ENCODE measurements at places on chromosomes 4 and X.

- DNase-seq: no peak
Observed at GRCh38 chr4:150007512-150007911, 70.7 kb upstream of the DCLK2 start.

GRCh38 chr4:99763635-99764101, 53.0 kb upstream of the DAPP1 start:
- no peak for DNase-seq

GRCh38 chr4:30952526-30953219, 232.5 kb downstream of the PCDH7 start:
- no peak for DNase-seq

GRCh38 chr4:32172761-32173160, 1452.6 kb downstream of the PCDH7 start:
- DNase-seq: no peak

DNA sequence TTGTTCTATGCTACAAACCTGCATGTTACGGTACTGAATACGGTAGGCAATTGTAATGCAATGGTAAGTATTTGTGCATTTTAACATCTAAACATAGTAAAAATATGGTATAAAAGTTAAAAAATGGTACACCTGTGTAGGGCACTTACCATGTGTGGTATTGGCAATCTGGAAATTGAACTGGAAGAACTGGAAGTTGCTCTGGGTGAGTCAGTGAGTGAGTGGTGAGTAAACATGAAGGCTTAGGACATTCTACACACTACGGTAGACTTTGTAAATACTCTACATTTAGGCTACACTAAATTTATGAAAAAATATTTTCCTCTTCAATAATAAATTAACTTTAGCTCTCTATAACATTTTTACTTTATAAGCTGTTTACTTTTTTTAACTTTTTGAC, 78.9 kb downstream of the RRAGB start:
- DNase-seq: no peak

DNA sequence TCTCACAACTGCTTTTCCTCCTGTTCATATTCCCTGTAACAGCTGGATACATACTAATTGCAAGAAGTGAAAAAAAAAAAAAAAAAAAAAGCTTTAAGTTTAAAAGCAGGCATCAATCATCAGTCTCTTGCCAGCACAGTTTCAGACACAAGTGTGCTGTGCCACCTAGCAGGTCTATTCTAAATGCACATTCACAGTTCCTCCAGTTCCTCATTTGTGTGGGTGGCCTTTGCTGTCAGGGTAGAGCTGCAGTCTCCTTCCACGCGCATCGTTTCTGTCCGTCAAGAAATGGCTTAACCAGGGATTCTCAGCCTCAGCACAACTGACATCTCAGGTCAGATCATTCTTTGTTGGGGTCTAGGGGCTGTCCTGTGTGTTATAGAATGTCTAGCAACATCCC, 61.6 kb downstream of the SCML1 start:
- DNase-seq: no peak

DNA sequence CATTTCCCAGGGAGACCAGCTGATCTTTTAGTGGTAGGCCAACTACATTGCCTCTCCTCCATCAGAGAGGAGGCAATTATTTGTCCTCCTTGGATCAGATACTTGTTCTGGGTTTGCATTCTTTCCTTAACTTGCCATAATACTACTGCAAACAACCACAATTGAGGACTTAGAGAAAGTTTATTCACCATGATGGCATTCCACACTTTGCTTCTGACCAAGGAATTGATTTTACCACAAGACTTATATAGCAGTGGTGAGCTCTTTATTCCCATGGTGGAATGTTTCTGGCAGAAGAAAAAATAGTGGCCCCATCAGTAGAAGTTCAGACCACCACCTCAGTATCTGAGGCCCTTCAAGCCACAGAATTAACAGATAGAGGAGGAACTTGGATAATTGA, 123.9 kb upstream of the PPP3CA start:
- DNase-seq: no peak

GRCh38 chr4:125492957-125493356, 178.2 kb downstream of the FAT4 start:
- no peak for DNase-seq

- no peak for DNase-seq
Observed at GRCh38 chrX:43267652-43268051, 388.4 kb upstream of the MAOA start.

DNA sequence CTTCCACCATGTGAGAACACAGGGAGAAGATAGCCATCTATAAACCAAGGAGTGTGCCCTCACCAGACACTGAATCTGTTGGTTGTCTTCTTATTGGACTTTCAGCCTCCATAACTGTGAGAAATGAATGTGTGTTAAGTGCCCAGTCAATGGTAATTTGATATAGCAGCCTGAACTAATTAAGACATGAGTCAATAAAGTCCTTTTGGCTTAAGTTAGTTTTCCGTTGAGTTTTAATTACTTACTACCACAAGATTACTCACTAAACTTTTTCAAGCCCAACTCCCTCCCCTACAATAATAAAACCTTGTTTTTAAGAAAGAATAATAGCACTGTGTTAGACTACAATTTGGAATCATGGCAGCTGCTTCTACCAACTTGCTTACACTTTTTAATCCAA, 324.2 kb downstream of the PCDH19 start:
- no peak for DNase-seq

All from activated CD8-positive, alpha-beta memory T cell treated with anti-CD3 and anti-CD28 coated beads, Interleukin-2, amount 50 U/mL, for 4 hours (primary cell).